H9 (cell line): ENCODE measurements at places on chromosomes 11 and 22. TPM values are rescaled to one million over a fixed set of nuclear protein-coding genes. Genes with fewer than 3 reads are reported as not detected.

GRCh38 chr22:28581016-28581415, 98.6 kb downstream of the TTC28 start:
- no peak for DNase-seq

TRIM29 gene
- total RNA-seq, result not detected in 2 replicates

GRCh38 chr11:109940816-109941215, 152.4 kb upstream of the ZC3H12C start:
- DNase-seq, result no peak

DNA sequence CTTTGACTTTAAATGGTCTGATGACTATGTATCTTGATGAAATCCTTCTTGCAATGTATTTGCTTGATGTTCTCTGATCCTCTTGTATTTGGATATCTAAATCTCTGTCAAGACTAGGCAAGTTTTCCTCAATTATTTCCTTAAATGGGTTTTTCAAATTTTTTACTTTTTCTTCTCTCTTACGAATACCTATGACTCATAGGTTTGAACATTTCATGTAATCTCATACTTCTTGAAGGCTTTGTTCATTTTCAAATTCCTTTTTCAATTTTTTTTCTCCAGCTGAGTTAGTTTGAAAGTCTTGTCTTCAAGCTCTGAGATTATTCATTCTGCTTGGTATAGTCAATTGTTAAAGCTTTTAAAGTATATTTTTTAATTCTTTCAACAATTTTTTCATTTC, 13.1 kb downstream of the OR10W1 start:
- DNase-seq, result no peak

GRCh38 chr22:25623310-25623734, 58.8 kb downstream of the GRK3 start:
- DNase-seq, result no peak

GRCh38 chr11:60168306-60168705, 14.6 kb downstream of the MS4A6A start:
- DNase-seq, result no peak

ELMOD1 gene
- total RNA-seq, result 0.61 and 0.81 TPM in 2 replicates

CLMP gene
- total RNA-seq, result 11.8 and 13.8 TPM in 2 replicates

DNA sequence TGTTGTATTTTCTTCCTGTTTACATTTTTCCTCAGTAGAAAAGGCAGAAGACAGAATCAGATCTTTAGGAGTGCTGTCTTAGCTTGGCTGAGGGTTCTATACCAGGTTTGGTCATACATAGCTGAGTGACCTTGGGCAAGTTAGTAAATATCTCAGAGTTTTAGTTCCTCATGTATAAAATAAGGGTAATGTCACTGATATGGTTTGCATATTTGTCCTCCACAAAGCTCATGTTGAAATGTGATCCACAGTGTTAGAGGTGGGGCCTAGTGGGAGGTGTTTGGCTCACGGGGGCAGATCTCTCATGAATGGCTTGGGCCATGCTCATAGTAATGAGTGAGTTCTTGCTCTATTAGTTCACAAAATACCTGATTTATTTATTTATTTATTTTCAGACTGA, 7.5 kb upstream of the HTR3A start:
- DNase-seq, result no peak

KCNJ11 gene
- total RNA-seq, result 2.3 and 2.9 TPM in 2 replicates

DNA sequence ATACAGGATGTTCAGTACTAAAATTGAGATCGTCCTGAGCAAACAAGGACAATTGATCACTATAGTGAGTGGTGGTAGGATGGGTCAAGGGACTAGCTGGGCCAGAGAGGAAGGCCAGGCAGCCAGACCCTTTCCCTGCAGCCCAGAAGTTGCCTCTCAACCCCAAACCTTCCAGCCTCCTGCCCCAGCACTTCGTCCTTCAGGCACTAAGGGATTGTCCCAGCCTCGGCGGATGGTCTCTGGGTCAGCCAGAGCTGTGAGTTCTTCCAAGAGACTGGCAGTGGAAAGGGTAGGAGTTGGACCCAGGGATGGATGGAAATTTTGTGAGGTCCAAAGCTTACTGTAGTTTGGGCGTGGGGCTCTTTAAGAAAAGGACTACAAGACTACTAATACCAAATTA, 3.6 kb upstream of the LMO1 start:
- DNase-seq, result no peak

DNA sequence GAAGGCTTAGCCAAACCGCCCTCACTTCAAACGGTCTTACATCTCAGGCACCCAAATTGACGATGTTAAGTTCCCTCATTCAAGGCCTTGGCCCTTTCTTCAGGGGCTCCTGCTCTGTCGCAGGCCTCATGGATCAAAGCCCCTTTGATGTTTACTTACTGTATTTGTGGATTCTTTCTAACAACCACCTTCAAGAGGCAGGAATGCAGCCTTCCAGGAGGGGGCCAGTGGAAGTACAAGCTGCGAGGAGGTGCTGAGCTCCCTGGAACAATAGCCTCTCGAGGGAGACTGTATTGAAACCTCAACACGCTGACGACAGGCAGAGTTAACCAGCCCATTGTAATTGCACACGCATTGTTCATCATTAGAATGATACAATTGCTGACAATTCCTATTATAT, 209.1 kb downstream of the ST3GAL4 start:
- peak; percentile 72 for DNase-seq

DNA sequence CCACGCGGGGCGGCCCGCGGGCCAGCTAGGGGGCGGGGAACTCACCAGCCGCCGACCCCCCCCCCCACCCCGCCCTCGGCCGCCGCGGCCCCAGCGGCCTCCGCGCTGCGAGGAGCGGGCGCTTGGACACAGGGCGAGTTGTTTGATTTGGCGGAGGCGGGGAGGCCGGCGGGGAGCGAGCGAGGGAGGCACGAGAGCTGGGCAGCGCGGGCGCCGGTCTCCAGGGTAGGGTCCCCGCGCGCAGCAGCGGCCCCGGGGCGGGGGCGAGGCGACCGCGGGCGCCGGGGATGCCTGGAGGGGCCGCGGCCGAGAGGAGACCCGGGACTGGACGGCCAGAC, 64.4 kb downstream of the NAV2 start:
- DNase-seq, result peak; percentile 42

DNA sequence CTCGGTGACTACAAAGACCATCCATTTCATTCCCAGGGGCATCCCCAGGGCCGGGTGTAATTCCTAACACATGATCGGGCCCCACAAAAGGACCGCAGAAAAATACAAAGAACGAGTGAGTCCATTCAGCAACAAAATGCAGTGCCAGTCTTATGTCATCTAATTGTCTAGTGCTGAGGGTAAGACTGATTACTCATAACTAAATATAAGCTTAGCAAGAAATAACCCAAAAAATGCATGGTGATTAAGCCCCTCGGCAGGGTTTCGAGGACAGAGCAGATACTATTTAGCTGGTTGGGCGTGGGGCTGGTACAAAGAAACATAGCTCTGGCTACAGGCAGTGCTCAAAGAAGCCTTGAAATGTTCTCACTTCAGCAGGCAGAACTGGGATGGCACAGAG, 1078.9 kb downstream of the OPCML start:
- no peak for DNase-seq

DNA sequence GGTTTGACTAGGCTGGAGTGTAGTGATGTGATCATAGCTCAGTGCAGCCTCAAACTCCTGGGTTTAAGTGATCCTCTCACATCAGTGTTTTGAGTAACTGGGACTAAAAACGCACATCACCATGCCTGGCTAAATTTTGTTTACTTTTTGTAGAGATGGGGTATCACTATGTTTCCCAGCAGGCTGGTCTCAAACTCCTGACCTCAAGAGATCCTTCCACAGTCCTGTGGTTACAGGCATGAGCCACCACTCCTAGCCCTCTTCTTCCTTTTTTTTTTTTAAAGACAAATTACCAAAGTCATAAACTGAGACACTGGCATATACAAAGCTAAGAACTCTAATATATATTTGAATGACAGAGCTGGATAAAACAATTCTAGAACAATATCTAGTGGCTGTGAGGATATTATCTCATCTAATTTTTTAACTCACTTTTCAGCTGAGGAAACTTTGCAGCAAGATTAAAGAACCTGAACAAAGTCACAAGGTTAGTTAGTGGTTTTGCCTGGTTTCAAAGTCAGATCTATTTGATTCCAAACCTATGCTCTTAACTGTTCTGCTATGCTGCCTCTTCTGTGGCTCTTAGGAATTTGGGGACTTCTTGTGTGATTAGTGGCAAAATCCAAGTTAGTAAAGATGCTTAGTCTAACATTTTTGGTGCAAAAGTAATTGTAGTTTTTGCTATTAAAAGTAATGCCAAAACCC, 95.3 kb upstream of the RAG2 start:
- DNase-seq, result no peak

GRCh38 chr22:33658775-33659174, 261.5 kb downstream of the LARGE1 start:
- DNase-seq, result no peak

OR51E2 gene
- not detected in 2 replicates for total RNA-seq
